ENCODE measurements at places on chromosomes 7 and 10.

DNA sequence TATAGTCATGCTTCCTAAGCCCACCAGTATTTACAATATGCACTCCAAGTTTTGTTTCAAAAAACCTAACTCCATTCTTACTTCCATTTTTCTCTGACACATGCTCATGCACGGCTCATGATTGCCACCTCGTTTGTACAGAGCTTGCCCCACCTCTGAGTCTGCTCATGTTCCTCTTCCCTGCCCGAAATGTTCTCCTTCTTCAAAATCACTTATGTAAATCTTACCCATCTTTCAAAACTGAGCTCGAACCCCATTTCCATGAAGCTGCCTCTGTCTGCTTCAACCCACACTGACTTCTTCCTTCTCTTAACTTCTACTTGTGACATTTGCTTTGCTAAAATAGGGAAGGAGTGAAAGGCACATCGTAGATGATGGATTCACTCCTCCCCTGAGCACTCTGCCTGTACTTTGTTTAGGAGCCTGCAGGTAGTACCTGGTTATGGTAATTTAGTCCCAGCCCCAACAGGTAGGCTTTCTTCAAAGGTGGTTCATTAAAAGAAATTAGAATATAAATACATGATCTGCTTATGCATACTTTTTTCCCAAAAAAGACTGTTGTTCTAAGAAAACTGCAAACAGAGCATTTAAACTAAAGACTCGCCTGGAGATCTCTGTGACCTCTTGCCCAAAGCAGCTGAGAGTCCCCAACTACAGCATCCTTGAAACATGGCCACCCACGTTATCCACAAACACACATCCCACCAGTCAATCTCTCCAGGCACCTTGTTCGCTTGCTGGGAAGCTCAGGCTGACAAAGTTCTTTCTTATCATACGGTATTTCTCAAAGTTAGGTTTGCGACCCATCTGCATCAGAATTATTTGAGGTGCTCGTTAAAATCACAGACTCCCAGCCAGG, 172.0 kb downstream of the DGKI start:
- DNase-seq = no peak

- no peak for DNase-seq
Observed at GRCh38 chr10:131770946-131771633, 129.7 kb upstream of the PPP2R2D start.

DNA sequence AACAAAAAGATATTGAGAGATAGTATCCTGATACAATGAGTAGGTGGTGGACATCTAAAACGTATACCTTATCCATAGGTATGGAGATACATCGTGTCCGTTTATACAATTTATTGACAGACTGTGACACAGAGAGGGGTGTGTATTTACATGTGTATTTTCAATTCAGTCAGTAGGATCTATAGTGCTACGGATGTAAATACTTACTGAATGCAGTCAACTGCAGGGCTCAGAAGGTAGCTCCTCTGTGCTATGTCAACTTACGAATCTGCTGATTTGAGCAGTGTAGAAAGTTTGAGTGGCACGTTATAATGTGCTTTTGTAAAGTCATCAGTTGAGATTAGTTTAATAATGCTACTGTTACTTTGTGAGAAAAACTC, 626 bp downstream of the ZNF804B start:
- no peak for DNase-seq

- DNase-seq = no peak
Observed at GRCh38 chr10:70699063-70699658, 26.9 kb downstream of the ADAMTS14 start.

DNA sequence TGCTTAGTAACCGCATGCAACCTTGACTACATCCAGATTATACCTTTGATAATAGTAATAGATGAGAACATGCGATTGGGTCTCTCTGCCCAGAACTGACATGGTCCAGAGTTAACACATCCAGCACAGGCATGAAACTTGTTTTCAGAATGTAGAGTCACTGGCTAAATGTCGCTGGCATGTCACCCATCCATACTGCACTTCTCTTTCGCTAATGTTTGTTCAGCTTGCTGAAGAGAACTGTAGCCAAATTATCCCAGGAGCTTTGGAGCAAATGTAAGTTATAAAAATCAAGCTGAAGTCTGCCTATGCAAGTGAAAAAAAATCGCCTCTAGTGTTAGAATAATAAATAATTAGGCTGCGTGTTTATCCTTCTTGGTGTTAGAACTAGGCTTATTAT, 98.2 kb downstream of the PRTFDC1 start:
- no peak for DNase-seq

- no peak for DNase-seq
Observed at GRCh38 chr10:103691723-103692435, 163.5 kb downstream of the SH3PXD2A start.

DNA sequence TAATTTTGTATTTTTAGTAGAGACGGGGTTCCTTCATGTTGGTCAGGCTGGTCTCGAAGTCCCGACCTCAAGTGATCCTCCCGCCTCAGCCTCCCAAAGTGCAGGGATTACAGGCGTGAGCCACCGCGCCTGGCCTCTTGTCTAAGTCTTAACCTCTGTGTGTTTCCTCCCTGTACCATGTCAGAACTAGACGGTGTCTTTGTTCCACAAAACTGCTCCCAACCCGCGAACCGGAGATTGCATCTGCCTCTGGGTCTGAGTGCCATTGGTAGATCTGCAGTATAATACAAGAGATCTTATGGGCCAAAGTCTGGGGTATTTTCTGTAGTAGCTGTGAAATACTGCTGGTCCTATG, 1.3 kb upstream of the EEF1AKMT2 start:
- no peak for DNase-seq

- DNase-seq = no peak
Observed at GRCh38 chr7:132755538-132756483, 179.5 kb upstream of the PLXNA4 start.

GRCh38 chr10:113104047-113104446, 154.0 kb downstream of the TCF7L2 start:
- DNase-seq = no peak

All from left ventricle myocardium inferior (tissue), 1 donor.